ENCODE measurements at places on chromosomes 12 and 14.

DNA sequence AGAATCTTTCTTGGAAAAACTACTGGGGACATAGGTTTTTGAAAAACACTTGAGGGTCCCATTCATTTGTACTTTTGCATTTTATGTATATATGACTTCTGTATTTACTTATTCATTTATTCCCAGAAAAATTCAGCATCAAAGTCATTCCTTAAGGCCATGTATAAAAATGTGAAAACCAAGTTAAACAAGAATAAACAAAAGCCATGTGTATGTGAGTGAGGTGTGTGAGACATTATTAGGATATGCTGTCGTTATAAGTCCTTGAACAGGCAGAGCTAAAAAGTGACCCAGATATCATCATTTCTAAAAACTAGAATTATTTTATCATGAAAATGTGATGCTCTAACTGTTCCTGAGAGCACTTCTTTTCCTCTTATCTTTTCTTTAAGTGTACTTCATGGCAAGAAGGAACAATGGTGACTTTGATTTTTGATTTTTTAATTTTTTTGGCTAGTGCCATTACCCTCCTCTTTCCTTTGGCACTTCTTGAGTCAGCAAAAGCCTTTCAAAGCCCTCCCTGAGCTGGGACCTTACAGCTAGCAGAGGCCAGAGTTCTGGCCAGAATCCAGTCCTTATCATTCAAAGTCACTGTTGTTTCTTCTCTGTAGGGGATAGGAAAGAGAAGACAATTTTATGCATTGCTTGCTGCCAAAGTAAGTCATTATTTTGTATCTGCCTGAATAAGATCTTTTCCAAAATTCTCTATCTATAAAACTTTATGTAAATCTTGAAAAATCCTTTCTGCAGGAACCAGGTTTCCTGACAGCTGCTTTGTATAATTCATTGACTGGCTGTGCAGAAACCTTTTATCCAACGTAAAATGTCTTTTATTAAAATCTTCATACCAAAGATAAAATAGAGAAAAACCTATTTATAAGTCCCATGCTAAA, 419.7 kb upstream of the PRICKLE1 start:
- no peak for DNase-seq

- DNase-seq, result no peak
Measured at GRCh38 chr12:74889073-74889472, 320.6 kb downstream of the KCNC2 start.

DNA sequence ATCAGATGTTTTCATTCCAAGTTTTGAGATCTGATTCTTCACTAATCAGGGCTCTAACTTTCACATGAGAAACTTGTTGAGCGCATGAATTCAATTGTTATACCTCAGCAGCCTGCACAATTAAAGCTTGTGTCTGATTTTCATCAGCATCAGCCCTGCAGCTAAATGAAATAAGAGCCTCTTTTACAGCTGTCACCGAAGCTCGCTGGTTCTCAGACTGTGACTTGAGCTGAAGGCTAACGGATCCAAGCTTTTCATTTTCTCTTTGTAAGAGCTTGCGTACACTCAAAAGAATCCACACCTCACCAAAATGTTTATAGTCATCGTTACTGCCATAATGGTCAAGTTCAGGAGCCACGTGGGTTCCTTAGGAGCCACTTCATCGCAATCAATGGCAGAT, 65.5 kb upstream of the BEGAIN start:
- DNase-seq, result no peak

- no peak for DNase-seq
Measured at GRCh38 chr12:107242189-107242588, 148.8 kb upstream of the CRY1 start.

GRCh38 chr14:49506650-49507049, 79.5 kb downstream of the RPS29 start:
- no peak for DNase-seq

Measured in NCI-H1436 treated with DMSO at 0.1 percent for 48 hours (cell line).